Urinary bladder (tissue), 4 donors: ENCODE measurements at places on chromosomes 16 and 17. TPM values are rescaled to one million over a fixed set of nuclear protein-coding genes. Genes with fewer than 3 reads are reported as not detected.

Gene CHST4
- not detected for total RNA-seq

Gene PRR14
- 6.9 TPM for total RNA-seq

Gene RHOT1
- 81.4 TPM for total RNA-seq

Gene AGRP
- not detected for total RNA-seq

Gene SNAI3
- total RNA-seq, result not detected

Gene SLC2A4
- total RNA-seq, result 11.6 TPM

Gene CLEC3A
- total RNA-seq, result 16.8 TPM

Gene ABI3
- 3.0 TPM for total RNA-seq

Gene KRTAP17-1
- total RNA-seq, result not detected

Gene HCRT
- not detected for total RNA-seq

Gene RNF213
- 81.5 TPM for total RNA-seq

Gene TOB1
- total RNA-seq, result 47.4 TPM

Gene CA5A
- not detected for total RNA-seq

Gene TMEM132E
- 3.7 TPM for total RNA-seq

Gene CMTM1
- total RNA-seq, result 3.1 TPM

Gene HES7
- not detected for total RNA-seq

Gene PABPN1L
- not detected for total RNA-seq

Gene MYH4
- total RNA-seq, result 0.37 TPM

Gene CHST5
- total RNA-seq, result not detected
